ENCODE measurements at places on chromosomes 12 and 14. TPM values are rescaled to one million over a fixed set of nuclear protein-coding genes. Genes with fewer than 3 reads are reported as not detected.

The KRT84 gene
- not detected for total RNA-seq

The ZNF84 gene
- 24.6 TPM for total RNA-seq

The DIO2 gene
- total RNA-seq: 38.5 TPM

The PPFIA2 gene
- 5.2 TPM for total RNA-seq

The HECTD4 gene
- total RNA-seq: 79.6 TPM

GRCh38 chr14:20489093-20489994 is 16.0 kb upstream of the RNASE10 start:
- no peak for DNase-seq

GRCh38 chr14:49206828-49207227 is 379.4 kb downstream of the RPS29 start:
- no peak for DNase-seq

GRCh38 chr14:23396126-23396525 is 11.9 kb downstream of the MYH6 start:
- DNase-seq: no peak

GRCh38 chr12:55652352-55652751 is 15.7 kb downstream of the OR10P1 start:
- DNase-seq: no peak

DNA sequence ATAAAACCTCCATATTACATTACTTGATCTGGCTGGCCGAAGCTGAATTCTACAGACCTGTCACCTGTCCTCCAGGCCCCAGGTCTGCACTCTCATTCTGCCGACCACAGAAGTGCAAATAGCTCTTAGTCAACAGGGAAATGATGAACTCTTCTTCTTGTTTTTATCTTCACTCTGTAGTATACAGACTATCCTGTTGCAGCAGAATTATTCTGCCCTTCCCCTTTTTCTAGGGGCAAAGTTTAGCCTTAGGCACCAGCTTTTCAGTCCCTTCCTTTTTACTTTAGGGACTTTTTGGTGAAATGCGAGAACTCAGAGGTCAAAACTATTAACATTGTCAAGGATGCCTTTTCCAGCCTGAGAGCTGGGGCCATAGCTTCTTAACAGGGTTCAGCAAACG is 229.6 kb upstream of the EGLN3 start:
- DNase-seq: no peak

- no peak for DNase-seq
Observed at GRCh38 chr14:104592785-104593184, 11.8 kb downstream of the TMEM179 start.

- no peak for DNase-seq
Observed at GRCh38 chr12:131105351-131105735, 151.6 kb downstream of the ADGRD1 start.

DNA sequence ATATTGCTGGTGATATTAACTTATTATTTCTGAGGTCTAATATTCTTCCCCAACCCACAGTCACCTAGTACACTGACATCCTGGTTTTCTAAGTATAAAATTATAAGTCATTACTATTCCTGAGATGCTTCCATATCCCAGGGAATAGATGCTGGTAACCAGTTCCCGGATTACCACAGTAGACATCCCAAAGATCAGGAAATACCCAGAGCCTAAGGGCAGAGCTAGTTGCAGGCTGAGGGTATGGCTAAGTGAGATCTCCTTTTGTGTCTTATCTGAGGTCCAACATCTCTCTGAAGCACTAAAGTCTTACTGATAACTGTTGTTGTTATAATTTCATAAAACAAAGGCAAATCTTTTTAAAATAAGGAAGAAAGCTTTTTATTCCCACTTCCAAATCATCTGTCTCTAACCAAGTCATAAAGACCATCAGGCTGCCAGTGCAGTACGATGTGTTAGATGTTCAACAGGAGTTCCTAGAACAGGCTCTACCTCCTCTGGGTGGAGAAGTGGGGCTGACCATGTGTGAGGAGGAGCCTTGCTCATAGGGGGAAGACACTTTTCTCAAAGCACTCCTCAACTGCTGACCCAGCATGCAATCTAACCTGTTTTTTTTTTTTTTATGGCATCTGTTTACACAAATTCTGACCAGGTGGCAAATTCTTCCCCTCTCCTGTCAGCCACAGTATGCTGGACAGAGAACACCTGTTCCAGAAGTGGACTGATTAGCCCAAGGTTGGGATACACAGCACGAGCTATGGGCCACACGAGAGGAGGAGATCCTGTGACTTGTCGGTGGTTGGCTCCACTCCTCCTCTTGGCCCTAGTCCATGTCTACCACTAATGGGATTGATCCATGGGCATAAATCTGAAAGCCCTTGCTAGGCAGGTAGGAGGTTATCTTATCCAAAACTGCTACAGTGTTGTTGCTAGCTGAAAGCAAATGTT is 16.1 kb upstream of the GRIP1 start:
- DNase-seq: no peak

DNA sequence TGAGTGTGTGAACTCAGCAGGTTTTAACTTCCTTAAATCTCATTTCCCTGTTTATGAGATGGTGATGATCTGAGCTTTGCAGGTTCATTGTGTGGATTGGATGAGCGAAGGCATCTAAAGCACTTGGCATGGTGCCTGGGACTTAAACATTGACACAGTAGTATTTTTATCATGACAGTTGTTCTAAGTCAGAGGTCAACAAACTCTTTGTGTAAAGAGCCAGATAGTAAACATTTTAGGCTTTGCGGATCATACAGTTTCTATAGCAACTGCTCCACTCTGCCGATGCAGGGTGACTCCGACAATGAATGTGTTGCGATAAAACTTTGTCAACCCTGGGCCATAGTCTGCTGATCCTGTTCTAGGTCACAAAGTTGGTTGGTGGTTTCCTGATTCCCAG is 25.2 kb downstream of the SLC24A4 start:
- DNase-seq: no peak

- DNase-seq: no peak
Observed at GRCh38 chr14:23569443-23570151, 2.0 kb upstream of the AP1G2 start.
